ENCODE measurements at places on chromosomes 2 and 18.

DNA sequence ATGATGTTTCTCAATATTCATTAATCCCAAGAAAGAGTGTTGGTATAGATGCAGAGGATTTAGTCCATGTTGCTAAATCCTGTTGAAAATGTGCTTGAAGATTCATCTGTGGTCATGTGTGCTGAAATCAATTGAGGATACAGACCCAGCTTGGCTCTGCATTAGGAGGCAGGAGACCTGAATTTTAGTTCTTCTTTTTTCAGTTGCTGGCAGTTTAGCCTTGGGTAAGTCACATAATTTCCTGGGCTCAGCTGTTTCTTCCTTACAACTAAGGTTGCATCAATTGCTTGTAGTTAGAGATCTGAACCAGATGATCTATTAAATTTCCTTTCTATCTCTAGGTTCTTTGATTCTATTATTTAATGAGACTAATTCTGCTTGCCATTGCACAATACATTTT lies 54.4 kb downstream of the SETBP1 start:
- DNase-seq: no peak

GRCh38 chr2:231412618-231412963 lies 17.1 kb downstream of the B3GNT7 start:
- DNase-seq: no peak

- no peak for DNase-seq
Observed at GRCh38 chr2:10331702-10332401, 29.1 kb downstream of the HPCAL1 start.

DNA sequence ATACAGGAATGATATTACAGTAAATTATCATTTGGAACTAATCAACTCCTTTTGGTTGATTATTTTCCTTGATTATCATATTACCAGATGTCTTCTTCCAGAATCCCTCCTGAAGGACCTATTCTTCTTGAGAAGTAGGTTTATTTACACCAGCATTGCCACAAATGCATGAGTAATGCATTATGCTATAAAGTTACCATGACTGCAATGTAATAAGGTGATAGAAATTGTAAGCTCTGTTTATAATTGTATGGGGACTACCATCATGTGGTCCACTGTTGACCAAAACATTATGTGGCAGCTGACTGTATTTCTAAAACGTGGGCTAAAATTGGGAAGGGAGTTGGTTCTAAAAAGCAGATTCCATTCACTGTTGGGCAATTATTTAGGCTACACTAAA lies 602.2 kb downstream of the NYAP2 start:
- DNase-seq: no peak

GRCh38 chr2:73003027-73003426 lies 68.5 kb downstream of the SFXN5 start:
- no peak for DNase-seq

- DNase-seq: no peak
Observed at GRCh38 chr2:171703574-171704347, 16.5 kb downstream of the DYNC1I2 start.

DNA sequence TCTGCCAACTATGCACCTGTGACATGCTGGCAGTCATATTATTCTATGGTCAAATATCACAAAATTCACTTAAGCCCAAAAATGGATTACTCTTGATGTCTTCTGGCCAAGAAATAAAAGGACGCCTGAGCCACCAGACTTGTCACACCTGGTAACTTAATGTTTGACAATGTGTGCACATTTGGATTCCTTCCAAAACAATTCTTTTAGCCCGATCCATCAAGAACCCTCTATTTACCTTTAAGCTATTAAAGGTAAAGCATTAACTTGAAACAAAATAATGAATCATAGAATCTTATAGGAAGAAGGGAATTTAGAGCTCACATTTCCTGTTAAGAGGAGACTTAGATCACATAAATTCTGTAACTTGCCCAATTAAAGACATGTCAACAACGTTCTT lies 46.5 kb upstream of the NFU1 start:
- no peak for DNase-seq

GRCh38 chr2:209878701-209879100 lies 107.1 kb downstream of the UNC80 start:
- DNase-seq: no peak

DNA sequence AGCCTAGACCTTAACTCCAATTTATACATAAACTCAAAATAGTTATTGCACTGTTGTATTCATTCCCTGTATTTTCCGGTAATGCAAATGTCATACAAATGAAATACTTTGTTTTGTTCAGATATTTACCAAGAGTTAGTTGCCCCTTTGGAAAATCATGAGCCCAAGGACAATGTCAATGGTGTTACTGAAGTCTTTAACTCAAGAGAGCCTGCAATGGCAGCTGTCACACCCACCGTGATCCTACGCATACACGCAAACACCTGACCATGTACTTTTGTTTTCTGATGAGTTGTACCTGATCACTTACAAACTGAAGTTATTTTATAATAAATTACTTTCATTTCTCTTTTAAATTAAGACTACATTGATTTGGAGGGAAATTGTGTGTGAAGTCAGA lies 11.7 kb upstream of the WIPF1 start:
- no peak for DNase-seq

DNA sequence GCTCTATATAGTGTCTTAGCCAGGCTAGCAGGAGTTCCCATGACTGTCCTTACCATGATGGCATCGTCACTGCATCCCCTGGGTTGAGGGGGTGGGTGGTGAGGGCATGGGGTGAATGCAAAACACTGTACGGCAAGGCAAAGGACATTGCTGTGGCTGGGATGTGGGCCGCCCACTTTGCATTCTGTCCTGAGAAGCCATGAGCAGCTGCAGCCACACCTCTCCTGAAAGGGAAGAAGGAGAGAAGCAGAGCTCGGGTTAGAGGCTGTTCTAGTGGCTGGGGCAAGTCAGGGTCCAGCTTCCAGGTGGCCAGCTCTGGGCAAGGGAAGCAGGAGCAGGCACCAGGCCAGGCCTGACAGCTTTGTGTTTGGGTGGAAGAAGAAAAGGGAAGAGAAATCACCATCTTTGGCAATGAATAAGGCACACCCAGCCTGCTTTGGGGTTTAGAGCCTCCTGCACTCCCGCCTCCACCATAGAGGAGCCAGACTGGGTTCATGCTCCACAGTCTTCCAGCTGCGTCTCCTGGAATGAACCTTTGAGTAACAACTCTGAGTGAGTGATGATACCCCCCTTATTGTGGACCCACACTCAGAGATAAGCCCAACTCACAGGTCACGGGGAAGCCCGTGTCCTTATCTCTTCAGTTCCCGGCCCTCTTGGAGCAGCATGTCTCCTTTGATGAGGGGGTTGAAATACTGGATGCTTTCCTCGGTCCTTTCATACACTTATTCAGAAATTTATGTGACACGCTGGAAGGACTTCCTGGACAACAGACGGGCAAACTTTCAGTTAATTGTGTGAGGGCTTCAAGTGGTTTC lies 63.4 kb downstream of the INPP4A start:
- no peak for DNase-seq

DNA sequence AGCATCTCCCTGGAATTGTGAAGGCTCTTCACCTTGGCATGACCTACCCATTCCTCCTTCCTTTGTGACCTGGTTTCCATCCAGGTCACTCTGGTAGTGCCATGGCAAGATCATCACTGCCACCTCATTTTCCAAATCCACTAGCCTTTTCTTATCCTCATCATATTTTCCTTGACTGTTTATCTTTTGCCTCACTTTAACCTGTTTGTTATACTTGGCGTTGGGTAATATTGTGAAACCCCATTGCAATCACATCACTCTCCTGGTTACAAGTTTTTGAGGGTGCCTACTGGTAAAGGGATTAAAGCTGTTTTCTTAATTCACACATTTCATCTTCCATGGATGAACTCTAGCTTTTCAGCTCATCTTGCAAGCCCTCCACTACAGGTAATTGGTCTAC lies 39.1 kb upstream of the IGFBP2 start:
- DNase-seq: no peak

DNA sequence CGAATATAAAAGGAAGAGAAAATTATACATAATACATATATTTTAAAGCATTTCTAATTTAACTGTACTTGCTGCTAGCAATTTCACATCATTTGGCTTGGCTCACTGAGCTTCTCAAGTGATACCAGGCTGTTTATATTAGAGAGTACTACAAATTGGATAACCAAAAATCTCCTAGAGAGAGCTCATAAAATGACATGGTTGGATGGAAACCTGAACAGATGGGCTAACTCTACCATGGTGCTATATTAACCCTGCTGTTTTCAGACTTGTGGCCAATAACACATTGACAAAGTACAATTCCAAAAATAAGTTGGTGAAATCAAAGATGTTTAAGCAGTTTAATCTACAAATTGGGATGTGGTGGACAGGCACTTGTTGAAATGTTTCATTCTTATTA lies 364.4 kb upstream of the GCFC2 start:
- no peak for DNase-seq

DNA sequence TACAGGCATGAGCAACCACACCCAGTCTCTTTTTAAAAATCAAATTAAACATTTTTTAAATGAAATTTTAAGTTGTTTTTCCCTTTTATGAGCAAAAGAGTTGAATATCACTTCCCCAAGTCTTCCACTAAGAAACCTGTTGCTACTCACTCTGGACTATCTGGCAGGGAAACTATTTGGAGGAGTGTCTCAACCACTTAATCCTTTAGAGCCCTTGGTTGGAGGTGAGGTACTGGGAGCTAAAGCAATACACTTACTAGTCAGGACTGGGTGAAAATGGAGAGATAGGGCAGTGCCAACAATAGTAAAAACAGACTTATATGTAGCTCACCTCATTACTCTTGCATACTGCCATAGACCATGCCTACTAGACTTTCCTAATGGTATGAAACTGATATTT lies 135.5 kb downstream of the RND3 start:
- DNase-seq: no peak

GRCh38 chr2:202387608-202388342 lies 11.6 kb downstream of the BMPR2 start:
- DNase-seq: no peak
